Upper lobe of right lung (tissue), 1 donor: ENCODE measurements at places on chromosomes 11 and 22.

- DNase-seq = no peak
- H3K27me3 ChIP-seq = no peaks in the 10 kb centered on the region
- H3K36me3 ChIP-seq = no peaks in the 10 kb centered on the region
- H3K27ac ChIP-seq = no peak overlapping the region
- H3K4me3 ChIP-seq = no peak overlapping the region
Measured at GRCh38 chr11:34161812-34162492, 56.5 kb downstream of the NAT10 start.

- no peaks in the 10 kb centered on the region for H3K36me3 ChIP-seq
- no peak overlapping the region for H3K27ac ChIP-seq
- H3K4me3 ChIP-seq = no peak overlapping the region
- no peaks in the 10 kb centered on the region for H3K27me3 ChIP-seq
- H3K4me1 ChIP-seq = peaks cover 9% of the 10 kb centered on the region
Measured at GRCh38 chr11:83721263-83721662, 435.1 kb upstream of the CCDC90B start.

- no peak overlapping the region for H3K27ac ChIP-seq
- no peaks in the 10 kb centered on the region for H3K36me3 ChIP-seq
- H3K27me3 ChIP-seq = no peaks in the 10 kb centered on the region
- H3K4me3 ChIP-seq = no peak overlapping the region
- H3K4me1 ChIP-seq = peaks cover 8% of the 10 kb centered on the region
Measured at GRCh38 chr22:42396621-42397331, 35.4 kb downstream of the NFAM1 start.

- no peaks in the 10 kb centered on the region for H3K4me1 ChIP-seq
- no peak overlapping the region for H3K4me3 ChIP-seq
- DNase-seq = no peak
- H3K36me3 ChIP-seq = no peaks in the 10 kb centered on the region
- no peak overlapping the region for H3K27ac ChIP-seq
- peaks cover 20% of the 10 kb centered on the region for H3K27me3 ChIP-seq
Measured at GRCh38 chr11:17541330-17541885, 2.8 kb downstream of the USH1C start.

DNA sequence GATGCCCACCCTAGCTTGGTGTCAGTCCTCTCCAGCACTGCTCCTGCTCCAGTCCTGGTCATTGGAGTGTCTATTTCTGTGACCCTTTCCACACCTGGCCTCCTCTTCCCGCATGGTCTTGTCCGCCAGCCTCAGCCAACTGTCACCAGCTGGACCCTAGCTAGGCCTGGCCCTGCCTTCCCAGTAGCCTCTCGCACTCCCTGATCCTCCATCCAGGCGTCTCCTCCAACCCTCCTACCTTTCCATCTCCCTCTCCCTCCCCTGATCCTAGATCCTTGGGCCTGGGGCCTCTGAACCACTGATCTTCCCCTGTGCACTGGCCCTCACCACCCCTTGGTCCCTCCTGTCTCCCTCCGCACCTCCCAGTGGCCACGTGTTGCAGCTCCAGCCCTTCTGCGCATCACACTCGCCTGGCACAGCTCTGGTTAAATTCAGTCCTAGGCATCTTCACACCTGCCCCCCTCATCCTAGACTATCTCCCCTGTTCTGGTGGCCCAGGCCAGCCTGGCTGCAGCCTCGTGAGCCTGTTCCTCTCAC is 9.9 kb downstream of the SYNGR1 start:
- no peak overlapping the region for H3K27ac ChIP-seq
- H3K4me1 ChIP-seq = no peaks in the 10 kb centered on the region
- DNase-seq = no peak
- H3K4me3 ChIP-seq = no peak overlapping the region
